Stimulated activated CD8-positive, alpha-beta memory T cell treated with anti-CD3 and anti-CD28 coated beads, Interleukin-4, amount 100 ng/mL, for 1 hour (primary cell): ENCODE measurements at places on chromosomes 1 and 21.

DNA sequence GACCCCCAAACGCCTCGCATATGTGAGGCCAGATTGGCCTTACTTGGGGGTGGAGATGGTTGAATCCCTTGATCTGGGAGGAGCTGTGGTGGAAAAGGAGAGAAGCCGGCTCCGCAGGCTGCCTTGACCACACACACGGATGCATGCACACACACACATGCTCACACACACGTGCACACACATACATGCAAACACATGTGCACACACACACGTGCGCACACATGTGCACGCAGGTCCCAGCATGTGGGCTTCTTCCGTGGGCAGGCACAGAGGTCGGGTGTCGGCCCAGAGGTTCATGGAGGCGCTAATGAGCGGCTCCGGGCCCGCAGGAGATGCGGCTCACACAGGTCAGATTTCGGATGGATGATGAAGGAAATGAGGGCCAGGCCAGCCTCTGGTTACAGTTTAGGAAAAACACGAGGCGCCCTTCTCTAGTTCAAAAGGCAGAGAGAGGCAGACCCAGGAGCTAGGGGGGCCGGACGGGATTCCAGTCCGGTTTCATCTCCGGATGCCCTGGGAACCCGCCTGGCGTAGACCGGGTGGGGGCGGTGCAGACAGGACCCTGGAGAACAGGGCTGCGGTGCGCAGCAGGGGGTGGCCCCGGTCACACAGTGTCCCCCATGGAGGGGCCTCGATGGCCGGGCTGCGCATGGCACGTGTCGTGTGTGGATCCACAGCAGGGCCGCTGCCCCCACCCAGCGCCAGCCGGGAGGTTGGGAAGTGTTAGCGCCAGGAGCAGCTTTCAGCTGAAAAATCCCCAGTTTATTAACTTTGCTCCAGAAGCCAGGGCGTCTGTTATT is 91.1 kb upstream of the ACTRT2 start:
- no peak for DNase-seq

- no peak for DNase-seq
Observed at GRCh38 chr1:171740356-171740863, 1.5 kb downstream of the VAMP4 start.

- DNase-seq: peak; percentile 7
Observed at GRCh38 chr1:16420424-16421118, 16.7 kb downstream of the SPATA21 start.

GRCh38 chr21:35475762-35476161 is 426.7 kb upstream of the RUNX1 start:
- no peak for DNase-seq

DNA sequence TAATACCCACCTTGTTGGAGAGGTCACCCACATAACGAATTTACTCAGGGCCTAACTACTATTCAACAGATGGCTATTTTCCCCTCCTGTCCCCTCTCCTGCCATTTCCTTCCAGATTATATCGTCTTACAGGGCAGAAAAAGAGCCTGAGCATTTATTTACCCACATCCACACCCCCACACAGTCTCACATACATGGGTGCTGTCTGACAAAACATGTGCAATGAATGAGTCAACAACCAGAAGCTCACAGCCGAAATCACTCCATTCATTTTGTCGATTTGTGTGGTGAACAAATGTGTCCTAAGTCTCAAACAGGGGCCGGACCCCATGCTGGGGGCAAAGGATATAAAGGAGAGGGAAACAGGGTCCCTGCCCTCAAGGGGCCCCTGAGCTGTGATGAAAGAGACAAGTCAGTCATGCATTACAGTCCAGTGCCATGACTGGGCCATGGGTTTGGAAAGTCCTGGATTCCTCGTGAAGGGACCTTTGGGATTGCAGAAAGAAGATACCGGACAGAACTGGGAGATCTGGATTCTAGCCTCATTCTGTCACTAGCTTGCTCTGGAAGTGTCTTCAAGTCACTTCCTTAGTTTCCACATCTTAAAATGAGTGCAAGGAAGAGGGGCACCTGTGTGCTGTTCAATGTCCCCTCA is 16.4 kb upstream of the ZNF683 start:
- no peak for DNase-seq

GRCh38 chr1:184298440-184299405 is 88.1 kb upstream of the C1orf21 start:
- no peak for DNase-seq

DNA sequence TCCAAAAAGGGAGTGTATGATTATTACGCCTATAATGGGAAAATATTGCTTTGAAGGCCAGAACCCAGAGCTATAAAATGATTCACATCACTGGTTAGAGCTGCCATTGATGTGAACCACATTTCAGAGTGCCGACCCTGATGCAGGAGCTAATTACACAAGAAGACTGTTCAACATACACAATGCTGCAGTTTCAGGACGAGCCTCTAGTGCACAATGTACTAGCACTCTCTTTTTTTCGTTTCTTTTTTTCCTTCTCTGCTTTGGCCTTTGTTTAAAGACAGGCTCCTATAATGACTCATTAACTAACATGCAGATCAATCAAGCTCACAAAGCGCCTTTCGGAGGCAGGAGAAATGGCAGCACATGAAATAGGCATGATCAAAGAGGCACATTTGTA is 66.0 kb upstream of the HMGB4 start:
- DNase-seq: no peak

DNA sequence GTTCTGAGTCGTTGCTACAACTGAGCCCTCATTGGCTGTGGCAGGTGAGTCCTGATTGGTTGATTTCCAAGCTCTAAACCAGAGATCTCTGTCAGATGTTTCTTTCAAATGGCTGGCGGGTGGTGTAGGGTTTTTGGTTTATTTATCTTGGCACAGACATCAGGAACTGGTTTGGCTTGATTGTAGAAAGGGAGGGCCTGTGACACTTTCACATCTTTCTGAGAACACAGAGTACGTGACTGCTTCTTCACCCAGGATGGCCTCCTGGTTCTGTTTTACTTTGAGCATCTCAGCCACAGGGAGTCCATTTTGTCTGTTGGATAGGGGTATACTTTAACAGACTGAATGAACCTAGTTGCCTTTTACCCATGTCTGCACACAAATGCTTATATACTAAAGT is 89.4 kb upstream of the GPR52 start:
- DNase-seq: no peak

DNA sequence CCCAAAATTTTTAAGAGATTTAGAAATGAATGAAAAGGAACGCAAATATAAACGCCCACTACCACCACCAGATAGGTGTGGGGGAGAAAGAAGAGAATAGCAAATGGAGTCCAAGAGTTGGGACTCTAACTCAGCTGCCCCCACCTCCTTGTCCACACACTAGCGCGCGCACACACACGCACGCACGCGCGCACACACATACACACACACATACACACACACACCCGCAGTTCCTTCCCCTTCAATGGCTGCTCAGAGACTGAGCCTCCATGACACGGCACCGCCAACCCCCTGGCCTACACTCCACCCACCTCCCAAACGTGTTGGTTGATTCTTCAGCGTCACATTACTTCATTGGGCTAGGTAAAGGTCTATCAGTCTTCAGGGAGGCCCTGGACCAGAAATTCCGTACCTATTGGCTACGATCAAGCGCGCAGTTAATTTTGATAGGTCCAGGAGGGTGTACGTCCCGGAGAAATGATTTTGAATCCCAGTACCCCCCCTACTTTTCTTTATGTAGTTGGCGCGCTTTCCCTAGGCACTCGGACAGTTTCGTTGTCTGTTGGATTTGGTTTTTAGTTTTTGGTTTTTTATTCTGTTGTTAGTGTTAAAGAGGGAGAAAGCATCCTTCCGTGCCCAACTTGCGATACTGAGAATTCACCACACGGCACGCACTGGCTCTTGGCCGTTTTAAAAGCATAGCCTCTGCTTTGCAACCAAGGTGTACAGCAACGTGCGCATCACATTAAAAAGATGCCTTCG is at the start of gene ANP32E:
ANP32E (minus strand) TSS at position 261 of the 762 bp plus-strand sequence. CDS start 326 bp downstream, outside the sequence.
- DNase-seq: peak; percentile 73

DNA sequence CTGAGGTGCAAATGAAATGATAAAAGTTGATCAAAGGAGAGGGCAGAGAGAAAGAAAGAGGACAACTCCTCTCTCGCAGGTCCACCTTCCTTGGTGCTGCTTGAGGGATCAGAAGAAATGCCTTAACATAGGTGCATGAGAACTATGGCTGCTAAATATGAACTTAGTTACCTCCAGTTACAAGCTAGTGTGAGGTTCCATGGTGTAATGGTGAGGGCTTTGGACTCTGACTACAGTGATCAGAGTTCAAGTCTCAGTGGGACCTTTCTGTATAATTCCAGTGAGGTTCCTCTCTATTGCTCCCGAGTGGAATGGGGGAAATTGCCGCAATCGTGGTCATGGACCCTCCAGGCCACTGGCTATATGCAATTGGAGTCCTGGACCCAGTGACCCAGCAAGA is 387.3 kb downstream of the FAM72C start:
- DNase-seq: no peak

- peak; percentile 46 for DNase-seq
Observed at GRCh38 chr1:205631010-205631767, 622 bp downstream of the ELK4 start.

- DNase-seq: no peak
Observed at GRCh38 chr1:159011751-159012150, 2.0 kb downstream of the IFI16 start.
